ENCODE measurements at places on chromosomes 13 and 19.
A peak's percentile ranks its signal among the peaks of the same experiment; 100 is the strongest.

DNA sequence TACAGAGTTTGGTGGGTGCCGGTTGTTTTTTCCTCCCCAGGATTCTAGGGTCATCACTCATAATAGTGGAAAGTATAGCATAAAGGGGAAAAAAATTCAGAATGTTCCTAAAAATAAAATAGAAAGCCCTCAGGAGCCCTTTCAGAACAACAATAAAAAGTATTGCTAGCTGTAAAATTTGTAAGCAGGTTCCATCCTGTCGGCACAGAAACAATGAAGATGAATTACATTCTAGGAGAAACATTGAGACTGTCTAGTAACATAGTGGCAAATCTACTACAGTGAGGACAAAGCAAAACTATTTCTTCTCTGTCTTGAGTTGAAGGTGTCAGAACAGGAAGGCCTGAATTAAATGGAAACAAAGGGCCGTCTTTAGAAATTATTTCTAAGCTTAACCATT is 870.7 kb downstream of the PCDH9 start:
- no peak for DNase-seq

DNA sequence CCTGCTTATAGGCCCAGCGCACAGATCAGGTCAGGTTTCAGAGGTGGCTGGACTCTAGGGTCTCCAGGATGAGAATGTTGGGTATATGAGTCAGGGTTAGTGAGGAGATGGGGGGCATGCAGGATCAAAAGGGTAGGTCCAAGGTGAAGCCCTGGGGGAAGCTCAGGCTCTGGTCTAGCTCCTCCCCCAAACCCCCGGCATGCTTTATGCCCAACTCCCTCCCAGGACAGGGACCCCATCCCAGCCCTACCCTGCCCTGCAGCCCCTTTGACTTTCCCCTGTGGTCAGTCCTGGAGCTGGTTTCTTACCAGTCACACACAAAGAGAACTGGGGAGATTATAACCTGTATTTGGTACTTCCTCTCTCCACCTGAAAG is 9.8 kb upstream of the CEACAM18 start:
- no peak for DNase-seq

- no peak for DNase-seq
These were observed 49.2 kb downstream of the POLR1D start for GRCh38 chr13:27670861-27671260.

DNA sequence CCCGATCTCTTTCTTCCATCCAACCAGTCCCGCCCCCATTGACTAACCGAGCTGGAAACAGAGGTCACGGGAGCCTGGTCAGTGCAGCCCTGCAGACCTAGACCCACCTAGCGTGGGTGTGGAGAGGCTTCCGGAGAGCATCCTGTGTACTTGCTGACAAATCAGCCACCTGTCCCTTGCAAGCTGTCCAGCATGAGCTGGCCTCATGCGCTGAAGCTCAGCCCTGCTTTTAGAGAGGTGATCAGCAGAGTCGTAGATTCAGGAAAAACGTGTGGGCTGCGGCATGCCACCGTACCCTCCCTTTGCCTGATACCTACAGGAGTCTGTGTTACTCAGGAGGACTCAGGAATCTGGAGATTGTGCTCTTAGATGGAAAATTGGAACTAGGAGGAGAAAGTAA is 80.3 kb upstream of the UQCRFS1 start:
- no peak for DNase-seq

DNA sequence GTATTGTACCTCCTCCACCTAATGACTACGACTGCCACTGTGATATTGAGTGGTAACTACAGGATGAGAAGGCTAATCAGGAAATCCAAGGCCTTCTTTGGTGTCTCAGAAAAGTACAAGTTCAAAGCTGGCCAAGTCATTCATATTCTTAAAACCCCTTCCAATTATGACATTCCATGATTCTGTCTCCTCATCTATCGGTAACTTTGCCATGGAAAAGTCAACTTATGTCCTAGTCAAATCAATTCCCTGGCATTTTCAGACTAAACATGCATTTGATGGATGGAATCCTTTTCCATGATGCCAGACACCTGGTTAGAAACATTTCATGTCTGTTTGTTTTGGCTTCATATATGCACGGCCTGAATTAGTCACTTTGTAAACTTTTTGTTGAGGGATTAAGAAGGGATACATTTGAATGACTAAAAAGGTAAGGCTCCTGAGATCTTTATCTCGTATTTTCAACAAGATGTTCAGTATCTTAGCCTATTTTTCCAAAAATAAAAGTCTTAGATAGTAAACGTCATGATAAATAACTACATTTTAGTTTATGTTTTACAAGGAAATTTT is 186.5 kb downstream of the NHLRC3 start:
- DNase-seq, result no peak

DNA sequence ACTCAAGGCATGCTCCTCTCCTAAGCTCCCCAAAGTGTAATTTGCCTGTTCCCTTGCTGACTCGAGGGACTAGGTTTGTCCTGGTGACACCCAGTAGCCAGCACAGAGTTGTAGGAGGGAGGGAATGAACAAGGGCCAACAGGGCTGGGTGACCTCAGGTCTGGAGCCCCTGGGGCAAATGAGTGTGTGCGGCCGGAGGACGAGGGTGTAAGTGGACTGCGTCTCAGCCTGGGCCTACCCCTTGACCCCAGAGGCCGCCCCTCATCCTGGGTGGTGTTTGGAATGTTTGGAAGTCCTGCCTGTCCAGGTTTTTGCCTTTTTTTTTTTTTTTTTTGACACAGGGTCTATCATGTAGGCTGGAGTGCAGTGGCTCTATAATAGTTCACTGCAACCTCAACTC is 1.3 kb upstream of the ZNF653 start:
- no peak for DNase-seq

DNA sequence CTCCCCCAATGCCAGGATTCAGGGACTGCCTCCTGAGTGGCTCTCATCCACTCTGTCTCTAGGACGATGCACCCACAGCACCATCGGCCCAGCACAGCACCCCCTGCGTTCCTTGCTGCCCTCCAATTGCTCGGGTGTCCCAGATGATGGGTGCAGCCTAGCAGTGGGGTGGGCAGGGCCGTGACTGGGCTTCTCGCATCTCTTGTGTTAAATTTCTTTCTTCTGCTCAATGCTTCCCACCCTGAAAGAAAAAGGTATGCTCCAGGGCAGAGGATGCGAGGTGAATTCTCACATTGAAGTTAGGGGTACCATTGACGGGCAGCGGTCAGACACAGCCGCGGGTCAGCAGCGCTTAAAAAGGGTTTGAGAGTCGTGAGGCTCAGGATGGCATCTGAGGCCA is 232.4 kb upstream of the SGCG start:
- no peak for DNase-seq

DNA sequence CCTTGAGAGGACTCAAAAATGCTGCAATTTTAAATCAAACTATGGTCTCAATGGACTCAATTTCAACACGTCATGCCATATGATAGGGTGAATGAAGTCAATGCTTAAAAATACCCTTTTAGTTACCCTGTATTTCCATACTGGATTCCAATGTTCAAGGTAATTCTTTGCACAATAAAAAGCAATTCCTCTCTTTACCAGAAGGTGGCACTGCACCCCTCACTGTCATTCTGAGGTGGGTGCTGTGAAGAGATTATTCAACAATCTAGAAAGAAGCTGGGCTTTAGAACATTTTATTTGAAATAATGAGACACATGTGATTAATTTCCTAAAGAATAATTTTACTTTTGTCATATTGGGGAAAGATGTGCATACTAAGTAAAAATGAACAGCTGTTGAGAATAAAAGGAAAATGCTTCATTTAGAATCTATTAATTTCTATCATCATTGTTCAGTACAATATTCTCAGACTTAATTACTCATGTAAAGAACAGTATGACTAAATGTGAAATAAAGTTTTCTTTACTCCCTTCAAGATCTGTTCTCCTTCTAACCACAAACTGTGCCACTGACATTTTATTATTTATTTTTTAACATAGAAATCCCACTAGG is 789.1 kb downstream of the GPC5 start:
- DNase-seq, result peak; percentile 79

DNA sequence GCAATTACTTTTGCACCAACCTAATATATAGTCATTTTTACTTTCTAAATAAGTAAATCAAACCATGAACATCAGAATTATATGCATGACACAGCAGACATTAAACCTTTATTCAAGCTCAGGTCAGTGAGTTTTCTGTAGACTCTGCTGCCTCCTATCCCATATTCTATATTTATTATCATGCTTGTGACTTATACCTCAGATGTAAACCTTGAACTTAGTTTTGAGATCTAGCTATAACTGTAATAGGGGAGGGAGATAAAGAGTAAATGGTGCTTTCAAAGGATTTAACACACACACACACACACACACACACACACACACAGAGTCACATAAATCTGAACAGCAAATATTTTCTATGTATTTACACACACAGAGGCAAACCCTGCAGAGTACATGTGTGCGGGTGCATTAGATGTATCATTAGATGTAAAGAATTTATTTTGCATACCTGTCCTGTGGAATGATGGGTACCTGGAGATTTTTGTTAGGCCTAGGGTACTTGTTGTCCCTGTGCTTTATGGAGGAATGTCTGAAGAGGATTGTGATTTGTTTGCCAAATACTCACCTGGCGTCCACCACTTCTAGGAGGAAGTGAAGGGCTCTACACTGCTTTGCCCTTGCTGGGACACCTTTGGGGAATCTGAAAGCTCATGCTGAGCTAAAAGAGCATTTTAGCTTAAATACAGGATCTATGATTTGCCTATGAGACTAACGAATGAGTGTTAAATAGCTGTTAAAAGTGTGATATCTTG is 521.9 kb downstream of the KLF5 start:
- DNase-seq, result no peak

GRCh38 chr19:57689750-57690149 is 8.0 kb downstream of the ZNF551 start:
- DNase-seq, result no peak

GRCh38 chr13:75339635-75340374 is 142.2 kb downstream of the TBC1D4 start:
- DNase-seq, result no peak

- no peak for DNase-seq
These were observed 12.0 kb upstream of the ZNF274 start for GRCh38 chr19:58170860-58171259.

- no peak for DNase-seq
These were observed 26.9 kb downstream of the MAU2 start for GRCh38 chr19:19347401-19348110.

DNA sequence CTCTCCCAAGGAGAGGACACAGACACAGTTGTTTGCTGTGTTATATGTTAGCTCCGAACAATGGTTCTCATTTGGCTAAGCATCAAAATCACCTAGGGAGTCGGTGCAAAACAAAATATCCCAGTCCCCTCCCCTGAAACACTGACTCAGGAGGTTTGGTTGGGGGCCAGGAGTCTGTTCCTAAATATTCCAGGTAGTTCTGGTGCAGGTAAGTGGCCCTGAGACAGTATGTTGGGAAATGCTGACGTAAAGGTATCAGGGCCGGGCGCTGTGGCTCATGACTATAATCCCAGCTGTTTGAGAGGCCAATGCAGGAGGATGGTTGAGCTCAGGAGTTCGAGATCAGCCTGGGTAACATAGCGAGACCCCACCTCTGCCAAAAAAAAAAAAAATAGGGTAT is 2.3 kb upstream of the MAP2K7 start:
- no peak for DNase-seq

GRCh38 chr19:33773704-33774624 is 22.7 kb upstream of the KCTD15 start:
- DNase-seq, result no peak

- no peak for DNase-seq
These were observed 37.2 kb upstream of the ATP11A start for GRCh38 chr13:112652512-112653070.

- DNase-seq, result no peak
These were observed 30.3 kb upstream of the CACTIN start for GRCh38 chr19:3656747-3657394.

DNA sequence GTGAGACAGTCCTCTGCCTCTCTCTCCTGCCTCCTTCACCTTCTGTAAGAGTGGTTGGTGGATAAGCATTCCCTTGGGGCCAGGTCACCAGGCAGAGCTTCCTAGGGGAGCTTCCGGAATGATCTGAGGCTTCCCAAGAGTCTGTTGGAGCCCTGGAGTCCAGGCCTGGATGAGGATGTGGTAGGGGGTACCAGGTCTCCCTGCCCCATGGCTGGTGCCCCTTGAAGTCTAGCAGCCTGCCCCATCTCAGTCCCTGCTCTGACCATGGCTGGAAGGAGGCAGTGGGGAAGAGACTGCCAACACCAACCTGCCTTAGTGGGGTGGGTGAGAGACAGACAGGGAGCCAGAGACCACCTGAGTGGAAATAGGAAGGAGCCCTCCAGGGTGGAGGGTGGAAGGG is 1316.9 kb downstream of the UQCRFS1 start:
- no peak for DNase-seq

DNA sequence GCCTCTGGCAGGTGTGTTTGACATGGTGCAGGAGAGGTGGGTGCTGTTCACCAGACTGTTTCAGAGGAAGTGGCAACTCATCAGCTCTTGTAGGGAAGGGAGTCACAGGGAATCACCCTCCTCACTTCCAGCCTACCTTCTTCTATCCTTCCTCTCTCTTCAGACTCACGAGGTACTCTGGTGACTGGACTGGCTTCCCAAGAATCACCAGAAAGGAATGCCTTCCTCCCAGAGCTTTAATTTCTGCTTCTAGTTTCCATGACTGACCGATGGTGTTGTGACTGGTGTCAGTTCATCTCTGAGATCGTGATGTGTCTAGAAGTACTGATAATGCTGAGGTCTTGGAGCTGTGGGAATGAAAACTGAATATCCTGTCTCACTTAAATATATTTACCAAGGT is 247.3 kb downstream of the KCTD12 start:
- no peak for DNase-seq

GRCh38 chr19:28171983-28172382 is 1041.0 kb downstream of the UQCRFS1 start:
- no peak for DNase-seq

- DNase-seq, result no peak
These were observed 1.6 kb downstream of the OXGR1 start for GRCh38 chr13:96992633-96993032.

- DNase-seq, result no peak
These were observed 91.2 kb downstream of the KATNAL1 start for GRCh38 chr13:30216111-30216510.

DNA sequence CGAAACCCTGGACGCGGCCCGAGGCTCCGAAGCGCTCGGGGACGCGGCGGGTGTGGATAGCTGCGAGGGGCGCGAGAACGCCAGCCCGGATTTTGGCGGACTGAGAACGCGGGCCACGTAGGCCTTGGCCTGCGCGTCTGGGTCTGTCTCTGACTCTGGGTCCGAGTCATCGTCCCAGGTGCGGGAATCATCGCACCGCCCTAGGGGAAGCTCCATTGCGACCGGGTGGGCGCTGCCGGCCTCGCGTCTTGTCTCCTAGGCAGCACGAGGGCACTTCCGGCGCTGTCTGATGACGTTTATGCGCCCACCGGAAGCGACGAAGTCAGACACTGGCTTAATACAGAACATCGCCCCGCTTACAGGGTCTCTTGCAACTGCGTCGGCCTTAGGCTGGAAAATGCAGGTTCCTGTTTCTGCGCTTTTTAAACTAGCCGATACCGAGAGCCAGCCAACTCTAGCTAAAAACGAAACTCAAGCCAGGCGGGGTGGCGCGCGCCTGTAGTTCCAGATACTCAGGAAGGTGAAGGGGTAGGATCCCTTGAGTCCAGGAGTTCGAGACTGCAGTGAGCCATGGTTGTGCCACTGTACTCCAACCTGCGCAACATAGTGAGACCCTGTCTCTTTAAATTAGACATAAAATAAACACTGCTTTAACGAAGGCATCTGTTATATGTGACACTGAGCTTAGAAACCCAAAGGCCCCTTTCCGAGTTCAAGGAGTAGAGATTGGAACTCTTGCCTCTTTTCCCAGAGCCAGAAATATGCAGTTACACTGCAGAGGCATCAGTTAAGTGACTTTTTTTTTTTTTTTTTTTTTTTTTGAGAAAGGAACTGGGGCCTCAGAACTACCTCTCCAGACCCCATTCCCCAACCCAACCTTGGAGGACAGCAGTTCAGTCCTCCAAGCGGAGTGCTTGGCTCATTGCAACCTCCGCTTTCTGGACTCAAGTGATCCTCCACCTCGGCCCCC is at the start of gene FBXW9:
TSS of gene FBXW9 (minus strand) at position 266 of the 970 bp plus-strand sequence. CDS start at position 216, 50 bp downstream.
- peak; percentile 67 for DNase-seq

Data from NCI-H2029 treated with DMSO at 0.1 percent for 48 hours (cell line).